IMR-90 (cell line): ENCODE measurements at places on chromosomes 11 and 22.
A peak's percentile ranks its signal among the peaks of the same experiment; 100 is the strongest.

DNA sequence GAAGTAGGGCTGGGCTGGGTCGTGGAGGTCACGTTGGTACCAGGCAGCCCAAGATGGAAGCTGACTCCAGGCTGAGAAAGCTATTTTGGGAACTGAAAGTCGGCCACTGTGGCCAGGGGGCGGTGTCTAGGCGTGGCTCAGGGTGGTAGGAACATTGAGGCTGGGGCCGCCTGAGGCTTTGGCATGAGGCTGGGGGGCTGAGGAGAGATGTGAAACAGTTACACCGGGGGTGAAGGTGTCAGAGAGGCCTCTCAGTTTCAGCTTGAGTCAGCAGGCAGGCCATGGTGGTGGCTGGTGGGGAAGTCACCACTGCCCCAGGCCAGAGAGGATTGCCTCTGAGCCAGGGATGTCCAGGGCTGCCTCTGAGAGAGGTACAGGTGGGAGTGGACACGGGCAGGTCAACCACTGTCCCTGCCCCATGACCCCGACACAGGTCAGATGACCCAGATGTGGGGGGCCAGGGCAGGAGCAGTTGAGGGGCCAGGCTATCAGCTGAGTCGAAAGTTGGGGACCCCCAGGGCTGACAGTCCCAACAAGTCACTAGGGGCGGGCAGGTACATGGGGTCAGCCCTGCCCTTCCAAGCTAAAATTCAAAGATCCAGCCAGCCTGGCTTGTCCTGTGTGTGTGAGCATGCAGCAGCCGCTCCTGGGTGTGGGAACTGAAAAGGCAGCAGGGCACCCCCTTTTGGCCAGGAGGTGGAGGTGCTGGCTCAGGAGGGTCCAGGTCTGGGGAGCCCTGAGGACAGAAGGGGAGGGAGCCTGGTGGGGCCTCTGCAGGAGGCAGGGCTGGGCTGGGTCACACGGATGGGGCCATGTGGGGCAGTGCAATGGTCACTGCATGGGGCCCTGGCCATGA is 7.2 kb downstream of the KCNK7 start:
- DNase-seq: peak; percentile 32

- no peak for DNase-seq
Measured at GRCh38 chr11:70319396-70320076, 49.0 kb downstream of the PPFIA1 start.

GRCh38 chr11:20501971-20502370 is 97.4 kb upstream of the SLC6A5 start:
- DNase-seq: no peak

GRCh38 chr11:12762278-12762677 is 88.1 kb downstream of the TEAD1 start:
- DNase-seq: no peak

DNA sequence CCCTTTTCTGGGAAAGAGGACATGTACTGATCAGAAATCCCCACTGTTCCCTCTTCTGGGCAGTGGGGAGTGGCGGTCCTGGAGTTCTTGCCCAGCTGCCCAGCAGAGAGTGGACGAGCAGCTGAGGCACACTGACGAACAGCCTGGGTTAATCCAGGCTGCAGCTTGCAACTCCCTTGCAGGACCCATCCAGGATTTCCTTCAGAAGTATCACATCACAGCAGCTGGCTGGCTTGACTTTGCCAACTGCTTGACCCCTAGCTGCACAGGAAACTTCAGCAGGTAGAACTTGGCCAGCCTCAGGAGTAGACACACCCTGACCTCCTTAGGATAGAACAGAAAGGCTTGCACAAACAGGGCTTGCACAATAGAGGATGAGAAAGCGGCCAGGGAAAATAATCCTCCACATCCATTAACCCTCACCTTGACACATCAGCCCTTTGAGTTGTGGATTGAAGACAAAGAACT is 27.9 kb upstream of the FZD4 start:
- DNase-seq: no peak

- peak; percentile 3 for DNase-seq
Measured at GRCh38 chr22:17213976-17214375, 5.3 kb downstream of the ADA2 start.

DNA sequence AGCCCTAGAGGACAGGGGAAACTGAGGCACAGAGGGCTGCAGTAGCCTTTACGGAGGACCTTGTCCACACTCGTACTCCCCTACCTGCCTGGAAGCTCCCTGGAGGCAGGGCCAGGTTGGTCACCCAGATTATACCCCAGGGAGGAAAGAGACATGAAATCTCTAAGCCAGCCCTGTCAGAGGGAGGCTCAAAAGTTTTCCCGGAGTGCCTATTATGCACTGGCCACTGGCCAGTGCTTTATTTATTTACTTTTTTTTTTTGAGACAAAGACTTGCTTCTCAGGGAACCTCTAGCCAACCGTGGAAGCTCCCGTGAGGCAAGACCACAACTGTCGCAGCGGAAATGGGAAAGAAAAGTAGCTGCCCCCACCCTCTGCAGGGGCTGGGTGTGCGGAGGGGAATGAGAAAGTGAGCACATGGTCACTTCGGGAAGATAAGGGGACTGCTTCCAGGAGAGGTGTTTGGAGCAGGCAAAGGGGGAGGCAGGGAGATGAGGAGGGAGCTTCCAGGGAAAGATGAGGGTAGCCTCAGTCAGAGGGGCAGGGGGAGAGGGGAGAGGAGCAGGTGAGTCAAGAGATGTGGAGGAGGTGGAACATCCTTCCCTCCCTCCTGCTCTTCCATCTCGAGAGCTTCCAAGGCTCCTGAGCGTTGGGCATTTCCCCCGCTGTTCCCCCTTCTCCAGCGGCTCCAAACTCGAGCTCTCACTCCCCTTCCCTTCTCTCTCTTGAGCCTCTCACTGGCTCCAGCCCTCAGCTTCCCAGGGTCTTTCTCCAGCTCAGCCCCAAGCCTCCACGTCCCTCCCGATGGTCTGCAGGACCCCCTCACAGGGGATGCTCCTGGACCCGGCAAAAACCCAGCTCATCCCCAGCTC is 4.3 kb downstream of the IL2RB start:
- peak; percentile 2 for DNase-seq

DNA sequence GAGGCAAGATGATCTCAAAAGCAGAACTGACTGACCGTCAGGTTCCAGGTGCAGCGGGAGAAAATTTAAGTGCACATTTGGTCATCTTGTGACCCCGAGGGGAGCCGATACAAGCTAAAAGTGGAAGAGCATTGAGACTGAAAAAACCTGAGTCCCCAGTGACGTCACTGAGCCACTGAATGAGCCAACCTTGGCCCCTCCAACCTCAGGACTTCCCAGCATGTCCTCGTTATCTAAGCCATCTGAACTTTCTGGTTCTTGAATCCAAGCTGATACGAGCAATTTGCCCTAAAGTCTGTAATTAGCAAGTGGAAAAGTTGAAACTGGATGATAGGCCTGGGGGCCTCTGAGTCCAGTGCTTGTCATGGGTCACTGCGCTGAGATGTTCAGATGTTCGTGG is 51.1 kb upstream of the ISX start:
- DNase-seq: no peak

- peak; percentile 16 for DNase-seq
Measured at GRCh38 chr22:28907311-28908008, 24.1 kb downstream of the ZNRF3 start.
